NAMALWA (cell line): ENCODE measurements at places on chromosomes 4 and X.
A peak's percentile ranks its signal among the peaks of the same experiment; 100 is the strongest.

DNA sequence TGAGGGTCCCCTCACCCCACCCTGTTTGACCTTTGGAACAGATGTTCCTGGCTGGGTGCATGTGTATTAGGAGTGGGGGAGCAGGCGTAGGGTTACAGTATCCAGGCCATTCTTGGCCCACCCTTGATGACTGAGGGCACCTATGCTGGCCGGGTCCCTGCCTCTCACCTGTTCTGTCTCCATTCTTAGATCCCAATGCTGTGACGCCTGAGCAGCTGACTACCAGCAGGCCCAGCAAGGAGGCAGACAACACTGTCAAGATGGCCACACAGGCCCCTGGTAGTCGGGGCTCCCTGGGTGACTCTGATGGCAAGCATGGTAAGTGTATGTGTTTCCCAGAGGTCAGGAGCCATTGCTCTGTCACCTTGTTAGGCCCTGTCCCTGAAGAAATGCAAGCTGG is 10.9 kb downstream of the EFNB1 start:
- DNase-seq = no peak

- DNase-seq = peak; percentile 45
These were observed 492.9 kb downstream of the INPP4B start for GRCh38 chr4:142353149-142353738.

DNA sequence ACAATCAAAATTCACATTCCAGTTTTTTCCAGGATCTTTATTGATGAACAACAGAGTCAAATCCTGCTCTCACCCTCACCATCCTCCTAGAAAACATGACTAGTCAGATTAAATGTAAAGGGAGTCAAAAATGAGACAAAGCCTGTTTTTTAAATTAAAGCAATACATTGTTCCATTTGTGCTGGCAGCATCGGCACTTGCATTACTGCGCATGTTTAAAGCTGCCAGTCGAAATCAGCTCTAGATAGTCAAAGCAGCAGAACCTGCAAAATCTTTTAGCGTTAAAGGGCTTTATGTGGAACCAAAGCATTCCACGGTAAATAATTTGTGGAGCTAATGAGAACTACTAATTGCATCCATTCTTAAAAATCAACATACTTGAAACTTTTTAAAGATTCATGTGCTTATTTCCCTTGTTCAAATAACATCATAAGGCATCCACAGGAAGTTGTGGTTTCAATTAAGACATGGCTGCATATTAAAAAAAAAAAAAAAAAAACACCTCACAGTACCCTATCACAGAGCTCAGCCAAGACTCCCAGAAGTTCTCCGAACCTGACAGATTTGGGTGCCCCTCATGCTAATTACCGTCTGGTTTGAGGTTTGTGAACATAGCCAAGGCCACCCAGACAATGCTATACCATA is 82.2 kb downstream of the SH3KBP1 start:
- no peak for DNase-seq

DNA sequence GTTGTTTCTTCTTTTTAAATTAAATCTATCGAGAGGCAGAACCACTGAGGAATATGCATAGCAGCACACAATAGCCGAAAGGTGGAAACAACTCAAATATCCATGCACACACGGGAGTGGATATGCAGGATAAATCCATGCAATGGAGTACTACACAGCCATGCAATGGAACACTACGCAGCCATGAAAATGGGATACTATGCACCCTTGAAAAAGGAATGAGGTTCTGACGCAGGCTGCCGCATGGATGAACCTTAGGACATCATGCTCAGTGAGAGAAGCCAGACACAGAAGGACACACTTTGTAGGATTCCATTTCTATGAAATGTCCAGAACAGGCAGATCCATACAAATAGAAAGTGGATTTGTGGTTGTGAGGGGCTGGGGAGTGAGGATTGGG is 18.4 kb upstream of the P2RY8 start:
- DNase-seq = no peak

GRCh38 chr4:165199722-165200121 is 7.6 kb upstream of the KLHL2 start:
- DNase-seq = no peak

- no peak for DNase-seq
These were observed 29.5 kb upstream of the PLP1 start for GRCh38 chrX:103747163-103747562.

- DNase-seq = no peak
These were observed 131.2 kb upstream of the SPRY1 start for GRCh38 chr4:123265443-123265842.

DNA sequence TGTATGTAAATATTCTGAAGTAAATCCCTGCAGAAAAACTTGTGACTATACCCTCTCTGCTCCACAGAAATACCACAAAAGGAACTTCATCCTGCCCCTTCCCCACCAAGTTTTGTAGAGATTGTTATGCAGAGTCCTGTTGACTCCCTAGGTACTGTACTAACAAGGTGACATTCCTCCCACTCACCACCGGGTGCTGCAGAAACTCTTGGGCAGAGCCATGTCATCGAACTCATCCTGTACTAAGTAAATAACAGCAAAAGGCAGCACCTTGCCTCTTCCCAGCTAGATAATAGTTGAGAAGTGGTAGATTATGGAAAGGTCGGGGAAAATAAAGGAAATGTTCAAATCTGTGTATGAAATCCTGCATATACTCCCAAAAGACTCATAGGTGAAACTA is 233.3 kb downstream of the STPG2 start:
- peak; percentile 34 for DNase-seq

DNA sequence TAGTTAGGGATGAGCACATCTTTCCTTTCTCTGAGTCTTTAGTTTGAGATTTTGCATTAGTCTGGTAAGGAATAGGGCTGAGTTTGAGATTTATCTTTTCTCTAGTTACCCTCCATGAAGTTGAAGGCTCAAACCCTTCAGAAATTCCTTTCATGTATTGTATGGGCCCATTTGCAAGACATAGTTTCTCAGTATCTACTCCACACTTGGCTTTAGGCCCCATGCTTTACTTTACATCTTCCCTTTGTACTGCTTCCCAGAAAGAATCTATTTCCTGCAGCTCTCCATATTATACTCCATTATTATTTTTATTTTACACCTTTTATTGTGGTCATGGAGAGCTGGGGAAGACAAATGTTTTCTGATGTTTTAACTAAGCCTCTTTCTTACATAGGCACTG is 1038.2 kb downstream of the TECRL start:
- no peak for DNase-seq

DNA sequence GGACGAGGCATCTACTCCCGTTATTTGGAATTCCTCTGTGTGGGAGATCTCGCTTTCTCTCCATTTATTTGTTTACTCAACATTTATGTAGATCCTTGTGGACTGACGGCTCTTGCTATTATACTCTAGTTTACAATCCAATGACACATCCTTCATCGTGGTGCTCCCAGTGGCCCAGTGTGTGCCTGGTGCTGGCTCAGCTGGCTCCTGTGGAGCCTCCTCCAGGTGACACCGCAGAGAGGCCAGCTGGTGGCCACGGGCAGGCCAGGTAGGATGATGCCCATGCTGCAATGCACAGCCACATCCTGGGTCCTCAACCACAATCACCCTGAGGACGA is 84.0 kb upstream of the AFAP1 start:
- no peak for DNase-seq

- no peak for DNase-seq
These were observed 32.1 kb upstream of the VEGFC start for GRCh38 chr4:176824645-176825366.

GRCh38 chr4:122665161-122665929 is 44.5 kb upstream of the IL21 start:
- DNase-seq = no peak

GRCh38 chr4:16785793-16786527 is 112.5 kb downstream of the LDB2 start:
- DNase-seq = no peak

DNA sequence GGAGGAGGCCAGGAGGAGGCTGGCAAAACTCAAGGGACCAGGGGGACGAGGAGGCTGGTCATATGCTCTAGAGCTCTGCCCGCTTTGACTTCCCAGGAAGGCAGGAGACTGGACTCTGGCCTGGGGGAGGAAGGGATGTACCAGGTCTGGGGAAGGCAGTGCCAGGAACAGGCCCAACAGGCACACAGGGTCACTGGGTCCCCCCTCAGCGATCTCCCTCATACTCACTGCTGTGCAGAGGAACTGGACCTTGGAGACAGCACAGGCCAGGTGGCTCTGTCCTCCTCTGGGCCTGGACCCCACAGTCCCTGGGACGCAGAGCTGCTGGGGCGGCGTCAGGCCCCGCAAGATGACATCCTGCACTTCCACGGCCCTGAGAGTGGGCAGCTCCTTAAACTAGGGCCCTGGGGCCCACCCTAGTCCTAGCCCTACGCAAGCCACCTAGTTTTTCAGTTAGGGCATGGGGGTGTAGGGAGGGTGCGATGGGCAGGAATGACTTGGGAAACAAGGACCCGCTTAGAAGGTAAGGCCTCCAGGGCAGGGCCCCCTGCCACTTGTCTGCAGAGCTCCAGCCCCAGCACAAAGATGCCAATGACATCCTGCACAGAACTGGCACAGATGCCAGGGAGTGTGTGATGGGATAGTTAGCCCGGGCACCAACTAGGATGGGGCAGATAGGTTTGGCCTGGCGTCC is 59.5 kb downstream of the HTRA3 start:
- DNase-seq = no peak

DNA sequence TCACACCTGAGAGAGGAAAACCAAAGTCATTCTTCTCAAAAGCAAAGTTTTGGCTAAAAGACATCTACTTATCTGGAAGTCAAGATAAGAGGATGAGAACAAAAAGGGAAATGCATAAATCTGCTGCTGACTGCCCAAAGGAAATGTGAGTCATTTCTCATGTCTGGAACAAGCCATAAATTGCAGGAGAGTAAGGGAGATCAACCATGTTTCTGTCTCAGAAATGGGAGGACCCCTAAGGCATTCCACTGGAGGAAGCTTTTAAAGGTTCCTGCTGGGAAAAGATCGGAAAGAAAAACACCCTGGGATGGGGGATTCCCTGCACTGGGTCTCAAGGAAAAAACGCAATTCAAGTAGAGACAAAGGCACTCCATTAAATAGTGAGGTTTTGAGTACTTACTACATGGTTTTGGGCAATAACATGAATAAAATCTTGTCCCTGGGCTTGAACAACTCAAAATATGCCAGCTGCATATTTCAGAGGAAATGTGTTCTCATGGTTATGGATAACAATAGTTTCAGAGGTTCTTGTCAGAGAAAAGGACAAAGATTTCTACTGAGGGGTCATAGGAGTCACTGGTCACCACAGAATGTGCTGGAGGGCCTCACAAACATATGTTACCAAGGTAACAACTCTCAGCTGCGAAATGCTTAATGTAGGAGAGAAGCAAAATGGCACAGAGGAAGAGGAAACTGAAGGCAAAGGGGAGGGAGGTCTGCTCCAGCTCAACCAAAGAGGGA is 19.3 kb downstream of the GPR143 start:
- no peak for DNase-seq

DNA sequence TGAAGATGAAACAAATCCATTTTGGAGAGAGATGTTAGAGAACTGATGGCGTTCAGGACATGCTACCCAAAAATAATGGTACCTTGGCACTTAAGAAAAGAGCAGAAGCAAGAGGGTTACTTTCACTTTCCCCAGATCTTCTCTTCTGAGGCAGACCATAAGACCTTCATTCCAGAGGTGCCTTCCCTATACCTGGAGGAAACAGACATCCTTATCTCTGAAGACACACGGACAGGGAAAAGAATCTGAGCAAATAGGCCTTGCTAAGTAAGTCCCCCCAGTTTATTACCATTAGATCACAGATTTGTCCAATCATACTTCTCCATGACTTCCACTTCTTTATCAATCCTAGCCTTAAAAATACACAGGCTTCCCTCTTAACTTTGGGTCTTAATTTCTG is 2.0 kb upstream of the FGF2 start:
- no peak for DNase-seq

DNA sequence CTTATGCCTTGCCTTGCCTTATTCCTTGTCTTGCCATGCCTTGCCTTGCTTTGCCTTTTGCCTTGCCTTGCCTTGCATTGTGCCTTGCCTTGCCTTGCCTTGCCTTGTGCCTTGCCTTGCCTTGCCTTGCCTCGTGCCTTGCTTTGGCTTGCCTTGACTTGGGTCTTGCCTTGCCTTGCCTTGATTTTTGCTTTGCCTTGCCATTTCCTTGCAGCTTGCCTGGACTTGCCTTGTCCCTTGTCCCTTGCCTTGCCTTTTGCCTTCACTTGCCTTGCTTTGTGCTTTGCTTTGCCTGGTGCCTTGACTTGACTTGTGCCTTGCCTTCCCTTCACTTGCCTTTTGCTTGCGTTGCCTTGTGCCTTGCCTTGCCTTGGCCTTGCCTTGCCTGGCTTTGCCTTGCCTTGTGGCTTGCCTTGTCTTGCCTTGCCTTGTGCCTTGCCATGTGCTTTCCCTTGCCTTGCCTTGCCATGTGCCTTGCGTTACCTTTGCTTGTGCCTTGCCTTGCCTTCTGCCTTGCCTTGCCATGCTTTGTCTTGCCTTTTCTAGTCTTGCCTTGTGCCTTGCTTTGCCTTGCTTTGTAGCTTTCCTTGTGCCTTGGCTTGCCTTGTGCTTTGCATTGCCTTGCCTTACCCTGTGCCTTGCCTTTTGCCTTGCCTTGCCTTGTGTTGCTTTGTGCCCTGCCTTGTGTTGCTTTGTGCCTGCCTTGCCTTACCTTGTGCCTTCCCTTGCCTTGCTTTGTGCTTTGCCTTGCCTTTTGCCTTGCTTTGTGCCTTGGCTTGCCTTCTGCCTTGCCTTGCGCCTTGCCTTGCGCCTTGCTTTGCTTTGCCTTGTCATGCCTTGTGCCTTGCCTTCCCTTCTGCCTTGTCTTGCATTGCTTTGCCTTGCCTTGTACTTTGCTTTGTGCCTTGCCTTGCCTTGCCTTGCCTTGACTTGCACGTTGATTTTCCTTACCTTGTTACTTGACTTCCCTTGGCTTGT is 92.8 kb downstream of the TAB3 start:
- no peak for DNase-seq

GRCh38 chrX:72078411-72078810 is 53.3 kb downstream of the RTL5 start:
- no peak for DNase-seq

DNA sequence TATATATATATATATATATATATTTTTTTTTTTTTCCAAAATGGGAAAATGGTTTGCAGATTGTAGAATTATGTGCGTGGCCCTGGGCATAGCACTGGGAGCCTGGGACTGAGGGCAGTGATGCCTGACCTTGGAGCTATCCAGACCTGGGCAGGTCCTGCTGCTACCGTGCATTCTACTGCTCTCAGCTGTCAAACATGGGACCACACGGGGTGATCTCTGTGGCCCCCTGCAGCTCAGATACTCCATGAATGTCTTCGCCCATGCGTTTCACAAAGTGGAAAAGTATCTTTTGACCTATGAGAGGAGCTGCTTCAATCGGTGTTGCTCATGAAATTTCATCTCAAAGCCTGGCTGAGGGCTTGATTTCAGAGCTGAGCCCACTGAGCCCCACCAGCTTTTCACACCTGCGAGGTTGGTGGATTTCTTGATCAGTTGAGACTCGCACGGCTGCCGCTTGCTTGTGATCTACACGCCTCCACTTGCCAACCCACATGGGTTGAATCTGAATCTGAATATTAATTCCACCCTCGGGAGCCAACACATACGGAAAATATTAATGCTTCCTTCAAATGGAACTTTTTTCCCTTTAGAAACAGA is 35.7 kb downstream of the ING2 start:
- no peak for DNase-seq

DNA sequence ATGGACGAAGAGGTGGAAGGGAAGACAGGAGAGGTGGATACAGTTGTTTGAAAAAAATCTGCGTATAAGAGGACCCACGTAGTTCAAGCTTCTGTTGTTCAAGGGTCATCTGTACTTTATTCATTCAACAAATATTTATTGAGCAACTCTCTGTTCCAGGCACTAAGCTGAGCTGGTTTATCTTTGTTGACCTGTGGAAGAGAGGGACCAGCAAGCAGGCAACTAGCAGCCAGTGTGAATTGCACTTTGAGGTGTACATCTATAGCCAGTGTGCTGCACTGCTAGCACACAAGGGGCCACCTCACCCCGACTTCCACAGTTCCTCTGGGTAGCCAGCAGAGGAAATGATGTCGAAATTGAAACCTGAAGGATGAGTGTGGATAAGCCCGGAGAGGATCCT is 191.4 kb downstream of the SOWAHB start:
- no peak for DNase-seq
